Articular chondrocyte of knee joint (primary cell): ENCODE measurements at places on chromosomes 6 and 20. TPM values are rescaled to one million over a fixed set of nuclear protein-coding genes. Genes with fewer than 3 reads are reported as not detected.

The MYH7B gene
- total RNA-seq, result 0.11 and 0.13 TPM in 2 replicates

The TP53TG5 gene
- not detected in 2 replicates for total RNA-seq

The ZNF133 gene
- 13.1 and 20.5 TPM in 2 replicates for total RNA-seq

The PLCB4 gene
- 9.1 and 9.5 TPM in 2 replicates for total RNA-seq

The PREP gene
- total RNA-seq, result 27.6 and 29.2 TPM in 2 replicates

The SUMO4 gene
- 3.5 and 4.5 TPM in 2 replicates for total RNA-seq

The ZBTB12 gene
- total RNA-seq, result 1.3 and 1.9 TPM in 2 replicates

The POU5F1 gene
- total RNA-seq, result 0.65 and 0.97 TPM in 2 replicates

The MDFI gene
- total RNA-seq, result 4.0 and 7.8 TPM in 2 replicates

The ZNF334 gene
- 6.9 and 8.3 TPM in 2 replicates for total RNA-seq

The DEFB118 gene
- not detected in 2 replicates for total RNA-seq

The SAMD10 gene
- 0.43 and 0.65 TPM in 2 replicates for total RNA-seq

The PSORS1C2 gene
- total RNA-seq, result not detected in 2 replicates

The PRICKLE4 gene
- total RNA-seq, result 0.65 TPM in 1 of 2 replicates, not detected in the other

The RBPJL gene
- total RNA-seq, result not detected in 2 replicates

The FOXC1 gene
- 78.9 and 88.4 TPM in 2 replicates for total RNA-seq

The PLN gene
- total RNA-seq, result 0.11 TPM in 1 of 2 replicates, not detected in the other

The SLA2 gene
- total RNA-seq, result under 0.01 TPM in 1 of 2 replicates, not detected in the other

The FLRT3 gene
- total RNA-seq, result 0.13 and 0.32 TPM in 2 replicates

The ADGRF1 gene
- total RNA-seq, result not detected in 2 replicates

The COL19A1 gene
- total RNA-seq, result under 0.01 TPM in 1 of 2 replicates, not detected in the other

The EIF6 gene
- 73.0 and 92.3 TPM in 2 replicates for total RNA-seq

The TMC2 gene
- total RNA-seq, result not detected in 2 replicates

The RHAG gene
- total RNA-seq, result not detected in 2 replicates

The FAM210B gene
- 64.5 and 75.3 TPM in 2 replicates for total RNA-seq
